NCI-H774 (cell line): ENCODE measurements at places on chromosomes 4 and X.

DNA sequence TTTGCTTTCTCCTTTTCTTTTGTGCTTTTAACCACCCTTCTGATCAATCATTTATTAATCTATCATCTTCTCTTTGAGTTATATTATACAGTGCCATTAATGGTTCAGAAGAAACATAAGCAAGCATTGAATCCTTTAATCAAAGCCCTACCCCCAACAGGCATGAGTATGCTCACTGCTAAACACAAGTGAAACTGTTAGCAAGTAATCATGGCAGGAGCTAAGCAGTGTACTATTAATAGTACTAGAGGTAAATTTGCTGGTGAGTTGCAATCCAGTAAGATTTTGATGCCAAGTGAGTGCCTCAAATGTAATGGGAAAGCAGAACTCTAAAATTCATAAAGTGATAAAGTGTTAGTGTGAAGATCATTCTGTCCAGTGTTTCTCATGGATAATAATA lies 57.2 kb downstream of the FNIP2 start:
- no peak for DNase-seq

GRCh38 chrX:72280321-72280845 lies 3.3 kb upstream of the RPS4X start:
- no peak for DNase-seq

DNA sequence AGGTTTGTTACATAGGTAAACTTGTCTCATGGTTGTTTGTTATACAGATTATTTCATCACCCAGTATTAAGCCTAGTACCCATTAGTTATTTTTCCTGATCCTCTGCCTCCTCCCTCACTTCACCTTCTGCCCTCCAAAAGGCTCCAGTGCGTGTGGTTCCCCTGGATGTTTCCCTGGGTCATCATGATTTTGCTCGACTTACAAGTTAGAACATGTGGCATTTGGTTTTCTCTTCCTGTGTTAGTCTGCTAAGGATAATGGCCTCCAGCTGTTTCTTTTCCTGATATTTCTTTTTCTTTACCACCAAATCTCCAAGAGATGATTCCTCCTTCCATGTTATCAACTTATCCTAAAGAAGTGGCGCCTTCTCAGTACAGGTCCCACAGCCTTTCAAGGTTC lies 543.1 kb upstream of the ADGRL3 start:
- no peak for DNase-seq

DNA sequence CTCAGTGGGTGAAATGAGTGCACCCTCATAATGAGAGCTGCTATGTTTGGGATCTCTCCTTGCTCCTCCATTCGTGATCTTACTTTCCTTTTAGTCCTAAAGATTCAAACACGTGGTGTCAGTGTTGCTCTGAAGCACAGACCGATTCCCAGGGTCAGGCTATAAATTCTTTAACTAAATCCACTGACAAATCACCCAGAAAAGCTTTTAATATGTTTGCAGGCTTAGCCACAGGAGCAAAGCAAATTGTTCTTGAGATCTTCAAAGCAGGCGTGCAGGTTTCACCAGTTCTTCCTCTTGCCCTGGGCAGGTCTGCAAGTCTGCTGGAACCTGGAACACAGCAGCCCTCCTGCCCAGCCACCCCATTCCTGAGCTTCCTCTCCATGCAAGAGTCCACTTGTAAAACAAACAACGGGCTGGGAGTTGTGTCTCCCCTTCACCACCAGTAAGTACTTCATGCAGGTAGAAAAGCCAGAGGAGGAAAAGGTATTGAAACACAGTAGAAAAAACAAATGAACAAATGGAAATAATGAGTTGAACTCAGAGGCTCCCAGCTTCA lies 70.1 kb upstream of the ENPP6 start:
- DNase-seq, result no peak

DNA sequence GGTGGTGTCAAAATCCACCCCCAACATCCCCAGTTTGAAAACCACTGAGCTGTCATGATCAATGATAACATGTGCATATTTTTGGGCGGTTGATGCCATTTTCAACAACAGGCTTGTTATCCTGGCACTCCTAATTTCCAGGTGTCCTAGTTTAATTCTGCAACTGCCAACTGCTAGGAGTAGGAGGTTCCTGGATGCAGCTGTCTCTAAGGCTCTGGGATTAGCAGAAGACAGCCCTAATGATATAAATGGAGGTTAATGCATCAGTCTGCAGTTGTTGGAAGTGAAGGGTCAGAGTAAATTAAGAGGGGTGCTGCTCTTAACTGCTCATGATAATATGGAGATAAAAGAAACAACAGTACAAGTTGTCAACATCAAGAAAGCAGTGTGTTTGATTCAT lies 23.8 kb downstream of the ARFIP1 start:
- no peak for DNase-seq

- peak; percentile 35 for DNase-seq
Measured at GRCh38 chr4:77203380-77204197, 46.6 kb downstream of the CCNG2 start.

- no peak for DNase-seq
Measured at GRCh38 chrX:154695911-154696675, 42.7 kb upstream of the CTAG2 start.

DNA sequence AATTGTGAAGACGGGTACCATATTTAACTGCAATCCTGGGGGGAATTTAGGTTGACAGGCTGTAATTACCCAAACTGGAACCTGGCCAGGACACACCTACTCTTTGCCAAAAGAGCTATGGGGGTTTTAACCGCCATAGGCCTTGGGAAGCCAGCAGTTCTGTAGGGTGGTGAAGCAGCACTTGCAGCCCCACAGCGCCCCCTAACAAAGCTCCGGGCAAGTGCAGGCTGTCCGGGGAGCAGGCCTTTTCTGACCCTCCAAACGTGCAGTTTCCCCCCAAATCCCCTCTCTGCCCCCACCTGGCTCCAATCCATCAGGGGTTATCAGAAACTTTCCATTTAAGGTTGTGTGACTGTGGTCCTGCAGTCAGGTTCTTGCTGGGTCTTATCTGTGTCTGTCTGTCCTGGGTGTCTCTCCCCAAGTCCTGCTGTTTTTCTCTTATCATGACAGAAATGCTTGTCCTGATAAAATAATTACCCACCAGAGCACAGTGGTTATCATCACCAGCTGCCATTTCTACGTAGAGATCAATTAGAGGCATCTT lies 350.9 kb downstream of the MID1IP1 start:
- no peak for DNase-seq
